LNCaP clone FGC (cell line): ENCODE measurements at places on chromosomes 3 and 15.

GRCh38 chr15:22780267-22780666 is 6.2 kb upstream of the NIPA1 start:
- DNase-seq: no peak

DNA sequence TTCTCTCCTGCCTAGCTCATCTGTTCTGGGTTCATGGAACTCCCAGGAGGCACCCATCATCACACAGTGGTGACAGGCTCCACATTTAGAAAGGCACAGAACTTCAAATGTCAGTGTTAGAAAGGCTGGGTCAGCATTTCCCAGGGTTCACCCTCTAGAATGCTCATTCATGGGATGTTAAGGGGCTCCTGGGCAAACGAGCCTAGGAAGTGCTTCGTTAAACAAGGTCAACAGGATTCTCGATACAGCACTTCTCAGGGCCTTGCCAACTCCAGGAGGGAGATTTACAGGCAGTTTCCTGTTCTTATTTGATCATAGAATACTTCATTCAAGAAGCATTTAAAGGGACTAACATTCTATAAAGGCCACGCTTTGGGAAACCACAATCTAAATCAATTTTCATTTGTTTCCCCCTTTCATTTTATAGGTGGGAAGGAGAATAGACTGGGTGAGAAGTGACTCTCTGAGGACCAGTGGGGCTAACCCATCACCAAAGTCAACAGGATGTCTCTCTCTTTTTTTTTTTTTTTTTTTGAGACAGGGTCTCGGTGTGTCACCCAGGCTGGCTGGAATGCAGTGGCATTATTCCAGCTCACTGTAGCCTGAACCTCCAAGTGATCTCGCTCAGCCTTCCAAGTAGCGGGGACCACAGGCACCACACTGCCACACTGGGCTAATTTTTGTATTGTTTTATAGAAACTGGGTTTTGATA is 14.3 kb downstream of the IGDCC4 start:
- no peak for DNase-seq

GRCh38 chr3:98449606-98450193 is 13.3 kb upstream of the OR5K1 start:
- DNase-seq: no peak

GRCh38 chr3:169077394-169077906 is 586.1 kb downstream of the MECOM start:
- no peak for DNase-seq

DNA sequence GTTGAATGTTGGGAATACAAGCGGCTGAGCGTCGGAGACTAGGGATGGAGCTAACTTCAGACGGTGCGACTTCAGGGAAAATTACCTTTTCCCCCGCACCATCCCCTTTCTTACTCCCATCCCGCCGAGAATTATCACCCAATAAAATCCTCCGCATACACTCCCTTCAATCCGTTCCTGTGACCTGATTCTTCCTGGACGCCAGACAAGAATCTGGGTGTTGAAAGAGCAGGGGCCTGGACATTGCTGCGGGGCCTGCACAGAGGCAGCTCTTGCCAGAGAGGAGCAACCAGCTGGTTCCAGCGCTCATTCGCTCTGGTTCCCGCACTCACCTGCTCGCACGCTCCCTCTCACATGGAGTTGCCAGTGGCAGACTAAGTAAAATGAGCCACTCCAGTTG is 241.9 kb downstream of the ALCAM start:
- DNase-seq: no peak

DNA sequence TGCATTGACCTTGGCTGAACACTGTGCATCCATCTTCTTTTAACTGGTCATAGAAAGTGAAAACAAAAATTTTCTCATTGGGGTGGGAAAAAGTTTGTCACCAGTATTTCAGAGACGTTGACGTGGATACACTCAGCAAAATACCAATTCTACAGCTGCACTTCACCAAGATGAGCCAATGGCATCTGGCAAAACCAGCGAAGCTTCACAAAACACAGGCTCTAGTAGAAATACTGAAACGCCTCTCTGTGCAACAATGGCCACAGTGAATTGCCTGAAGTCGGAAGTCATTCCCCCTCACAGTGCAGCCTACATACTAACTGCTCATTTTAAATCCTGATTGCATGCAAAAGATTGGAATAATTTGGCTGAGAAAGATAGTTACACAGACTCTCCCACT is 17.0 kb downstream of the PCYT1A start:
- no peak for DNase-seq

GRCh38 chr15:84878504-84878903 is 6.0 kb upstream of the SLC28A1 start:
- DNase-seq: peak; percentile 31

- no peak for DNase-seq
These were observed 62.3 kb downstream of the ADCY5 start for GRCh38 chr3:123386477-123387040.

- no peak for DNase-seq
These were observed 317.0 kb upstream of the ADAMTS9 start for GRCh38 chr3:65004795-65005295.

DNA sequence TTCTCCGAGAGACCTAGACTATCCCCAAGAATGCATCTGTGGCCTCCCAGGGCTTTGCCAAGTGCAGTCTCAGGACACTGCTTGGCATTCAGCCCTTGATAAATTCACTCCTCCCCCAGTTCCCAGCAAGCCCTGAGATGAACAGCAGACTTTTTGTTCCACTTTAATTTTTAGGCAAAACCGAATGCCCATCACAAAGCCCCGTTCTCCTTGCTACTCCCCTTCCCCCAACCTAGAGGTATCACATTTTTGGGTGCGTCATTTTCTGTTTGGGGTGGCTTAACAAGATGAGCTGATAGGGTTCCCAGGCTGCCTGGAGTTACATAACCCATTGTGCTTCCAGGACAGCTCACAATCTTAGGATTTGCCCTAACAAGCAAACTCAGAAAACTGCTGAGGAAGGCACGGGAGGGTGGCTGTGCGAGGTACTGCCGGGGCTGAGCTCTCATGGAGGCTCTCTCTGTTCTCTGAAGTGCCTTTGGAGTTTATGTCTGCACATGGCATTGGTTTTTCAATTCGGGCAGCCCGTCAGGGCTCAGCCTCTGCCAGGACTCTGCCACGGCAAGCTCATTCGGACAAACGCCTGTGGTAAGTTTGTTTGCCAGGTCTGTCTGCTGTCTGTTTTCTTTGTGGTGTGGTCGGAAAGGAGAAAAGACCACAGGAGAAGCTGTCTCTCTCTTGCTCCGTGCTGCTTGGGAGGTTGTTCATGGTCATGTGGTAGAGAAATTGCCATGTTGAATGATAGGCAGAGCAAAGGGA is at the start of gene TRAK1:
Gene TRAK1, plus strand, starts transcription at position 385 of the 759 bp plus-strand sequence. Its CDS starts 113 bp downstream, at position 498.
- no peak for DNase-seq

GRCh38 chr3:187616307-187616972 is 53.8 kb downstream of the SST start:
- DNase-seq: peak; percentile 15

DNA sequence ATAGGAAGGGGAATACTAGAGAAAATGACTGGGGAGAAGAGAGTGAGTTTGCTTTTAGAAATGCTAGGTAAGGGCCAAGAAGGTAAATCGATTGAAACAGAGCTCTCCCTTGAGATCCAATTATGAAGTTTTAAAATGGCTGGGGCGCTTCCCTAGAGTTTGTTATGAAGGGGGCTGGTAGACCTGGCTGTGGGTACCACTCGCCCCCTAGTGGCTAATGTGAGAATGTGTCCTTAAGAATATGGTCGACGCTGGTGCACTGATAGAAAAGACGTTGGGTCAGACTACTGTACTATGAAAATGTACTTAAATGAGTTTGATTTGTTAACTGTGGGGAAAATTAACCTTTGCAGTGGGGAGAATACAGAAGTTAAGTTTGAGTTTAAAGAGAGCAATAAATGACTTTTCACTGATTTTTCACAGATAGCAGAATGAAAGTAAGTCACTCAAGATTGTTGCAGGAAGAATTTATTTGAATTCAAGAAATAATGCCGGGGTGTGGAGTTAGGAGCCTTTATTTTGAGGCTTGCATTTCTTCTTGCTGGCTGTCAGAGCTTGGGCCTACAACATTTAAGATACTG is 9.2 kb downstream of the TMPRSS7 start:
- DNase-seq: peak; percentile 27

GRCh38 chr15:71103102-71103676 is 12.1 kb upstream of the THSD4 start:
- no peak for DNase-seq

DNA sequence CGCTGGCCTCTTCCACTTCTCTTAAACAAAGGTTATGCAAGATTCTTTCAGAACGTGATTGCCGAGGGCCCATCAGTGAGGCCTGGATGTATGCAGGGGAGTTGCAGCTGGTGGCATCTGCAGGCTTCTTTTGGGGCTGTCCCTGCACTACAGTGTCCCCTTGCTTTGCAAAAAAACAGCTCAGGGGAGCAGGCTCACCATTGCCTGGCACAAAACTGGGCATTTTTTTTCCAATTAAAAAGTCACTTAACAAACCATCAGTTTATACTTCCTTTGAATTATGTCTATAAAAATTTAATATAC is 148.6 kb downstream of the ATP10A start:
- DNase-seq: no peak

DNA sequence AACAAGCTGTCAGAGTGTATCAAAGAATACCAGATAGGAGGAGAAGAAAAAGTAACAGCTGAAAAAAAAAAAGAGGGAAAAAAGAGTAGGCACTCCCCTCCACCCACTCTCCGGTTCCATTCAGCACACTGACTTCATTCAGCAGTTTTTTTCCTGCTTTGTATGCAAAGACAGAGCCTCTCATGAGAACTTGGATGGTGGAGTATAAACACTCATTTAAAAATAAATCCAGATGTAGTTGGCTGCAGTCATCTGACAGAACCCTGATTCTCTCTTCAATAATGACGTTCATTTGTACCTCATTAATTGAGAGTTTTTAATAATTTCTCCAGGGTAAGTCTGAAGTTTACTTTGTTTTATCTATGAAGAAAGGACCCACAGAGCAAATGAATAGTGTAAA is 81.0 kb downstream of the TMEM108 start:
- no peak for DNase-seq

DNA sequence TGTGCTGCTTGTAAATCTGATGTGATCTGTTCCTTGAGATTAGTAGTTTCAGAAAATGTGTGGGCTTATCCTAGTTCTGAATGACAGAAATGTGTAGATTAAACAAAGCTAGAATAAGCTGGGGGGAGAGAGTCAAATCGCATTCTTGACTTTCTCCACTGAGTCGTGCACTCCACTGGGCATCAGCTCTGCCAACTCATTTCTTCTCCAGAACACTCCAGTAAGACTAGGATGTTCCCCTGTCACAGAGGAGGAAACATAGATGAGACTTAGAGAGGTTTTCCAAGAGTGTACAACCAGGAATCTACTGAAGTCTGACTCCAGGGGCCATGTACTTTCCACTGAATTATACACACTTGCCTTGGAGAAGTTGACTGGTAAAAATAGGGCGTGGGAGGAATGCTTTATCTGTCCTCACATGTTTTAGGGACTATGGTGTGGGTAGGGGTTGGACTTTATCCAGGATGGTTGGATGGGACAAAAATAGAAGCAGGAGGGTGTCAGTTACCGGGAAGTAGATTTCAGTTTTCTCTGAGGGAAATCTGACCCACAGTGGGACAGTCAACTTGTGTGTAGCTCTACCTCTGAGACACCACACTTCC is 298.2 kb downstream of the UBE2E2 start:
- no peak for DNase-seq

- no peak for DNase-seq
These were observed 26.9 kb downstream of the LOXL1 start for GRCh38 chr15:73952913-73953750.

GRCh38 chr15:39583596-39584265 is 2.9 kb downstream of the THBS1 start:
- no peak for DNase-seq

GRCh38 chr3:63607716-63608115 is 44.8 kb upstream of the SNTN start:
- no peak for DNase-seq

GRCh38 chr3:50295553-50296431 is 3.4 kb downstream of the HYAL3 start:
- no peak for DNase-seq

DNA sequence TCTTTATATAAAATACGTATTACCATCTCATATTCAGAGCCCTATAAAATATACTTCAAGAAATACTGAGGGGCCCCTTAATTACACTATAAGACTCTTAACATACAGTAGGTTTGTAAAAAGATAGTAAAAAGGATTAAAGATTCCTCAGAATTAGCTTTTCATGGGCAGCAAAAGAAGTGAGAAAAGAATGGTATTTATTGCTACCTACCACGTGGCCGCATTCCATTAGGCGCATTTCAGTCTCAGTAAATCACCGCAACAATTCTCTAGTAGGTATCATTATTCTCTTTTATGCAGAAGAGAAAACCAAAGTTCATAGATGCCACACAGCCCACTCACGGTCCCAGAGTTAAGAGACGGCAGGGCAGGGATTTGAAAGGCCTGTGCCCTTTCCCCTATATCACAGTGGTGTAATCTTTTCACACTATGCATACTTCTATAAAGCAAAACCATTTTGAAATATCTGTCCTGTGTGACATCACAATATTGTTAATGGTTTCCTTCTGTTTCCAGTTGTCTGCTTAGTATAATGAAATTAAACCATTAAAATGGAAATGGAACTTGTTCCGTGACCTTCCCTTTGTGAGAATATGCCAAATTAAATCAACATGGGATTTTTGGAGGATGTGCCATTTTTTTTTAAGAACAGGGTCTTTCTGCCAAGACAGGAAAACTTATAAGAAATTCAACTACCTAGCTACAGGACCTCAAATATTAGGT is 1072.2 kb downstream of the FHIT start:
- no peak for DNase-seq

- no peak for DNase-seq
These were observed 14.8 kb downstream of the TNK2 start for GRCh38 chr3:195893516-195893915.

DNA sequence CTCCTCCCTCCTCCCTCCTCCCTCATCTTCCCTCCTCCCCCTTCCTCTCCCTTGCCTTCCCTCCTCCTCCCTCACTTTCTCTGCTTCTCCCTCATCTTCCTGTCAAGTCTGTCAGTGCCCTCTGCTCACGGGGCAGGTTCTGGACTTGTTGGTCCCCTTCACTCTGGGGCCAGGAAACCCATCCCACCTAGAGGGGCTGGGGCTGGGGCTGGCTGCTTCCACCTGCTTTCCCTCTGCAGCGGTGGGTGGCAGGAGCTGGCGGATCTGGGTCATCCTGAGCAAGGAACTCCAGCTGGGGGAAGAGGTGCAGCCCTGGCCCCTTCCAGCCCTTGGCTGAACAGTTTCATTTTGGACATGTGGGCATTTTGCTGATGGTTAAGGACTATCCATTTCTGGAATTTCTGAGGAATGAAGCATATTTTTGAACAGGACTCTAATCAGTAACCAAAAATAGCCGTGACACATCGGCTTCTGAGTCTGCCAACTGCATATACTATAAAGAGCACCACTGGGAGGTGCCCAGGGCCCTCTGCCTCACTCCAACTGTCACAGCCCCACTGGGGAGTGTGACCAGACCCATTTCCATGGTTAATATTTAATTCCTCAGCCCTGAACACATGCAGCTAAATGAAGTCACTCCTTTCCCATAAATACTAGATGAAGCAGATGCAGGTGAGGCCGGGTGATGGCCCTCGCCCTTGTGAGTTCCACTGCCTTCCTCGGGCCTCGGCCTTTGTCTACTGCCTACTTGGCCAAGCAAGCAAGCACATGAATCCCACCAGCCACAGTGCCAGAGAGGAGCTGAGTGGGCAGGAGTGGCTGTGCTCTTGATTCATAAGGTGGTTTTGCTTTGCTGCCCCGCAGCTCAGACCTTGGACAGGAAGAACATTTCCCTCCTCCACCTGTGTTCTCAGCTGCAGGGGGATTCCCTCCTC is 39.8 kb downstream of the CHDH start:
- no peak for DNase-seq
